ENCODE measurements at places on chromosomes 3 and 15.
A peak's percentile ranks its signal among the peaks of the same experiment; 100 is the strongest.

DNA sequence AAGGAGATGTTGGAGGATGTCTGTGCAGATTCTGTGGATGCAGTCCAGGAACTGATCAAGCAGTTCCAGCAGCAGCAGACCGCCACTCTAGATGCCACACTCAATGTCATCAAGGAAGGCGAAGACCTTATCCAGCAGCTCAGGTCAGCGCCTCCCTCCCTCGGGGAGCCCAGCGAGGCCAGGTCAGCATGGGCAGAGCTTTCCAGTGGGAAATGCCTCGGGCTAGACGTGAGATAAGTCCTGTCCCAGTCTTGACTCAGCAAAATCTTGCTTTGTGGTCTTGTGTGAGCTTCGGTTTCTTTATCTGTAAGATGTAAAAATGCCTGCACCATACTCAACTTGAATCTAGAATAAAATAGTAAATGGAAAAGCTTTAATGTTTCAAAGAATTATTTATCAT, 335.1 kb upstream of the UMPS start:
- no peak for DNase-seq

DNA sequence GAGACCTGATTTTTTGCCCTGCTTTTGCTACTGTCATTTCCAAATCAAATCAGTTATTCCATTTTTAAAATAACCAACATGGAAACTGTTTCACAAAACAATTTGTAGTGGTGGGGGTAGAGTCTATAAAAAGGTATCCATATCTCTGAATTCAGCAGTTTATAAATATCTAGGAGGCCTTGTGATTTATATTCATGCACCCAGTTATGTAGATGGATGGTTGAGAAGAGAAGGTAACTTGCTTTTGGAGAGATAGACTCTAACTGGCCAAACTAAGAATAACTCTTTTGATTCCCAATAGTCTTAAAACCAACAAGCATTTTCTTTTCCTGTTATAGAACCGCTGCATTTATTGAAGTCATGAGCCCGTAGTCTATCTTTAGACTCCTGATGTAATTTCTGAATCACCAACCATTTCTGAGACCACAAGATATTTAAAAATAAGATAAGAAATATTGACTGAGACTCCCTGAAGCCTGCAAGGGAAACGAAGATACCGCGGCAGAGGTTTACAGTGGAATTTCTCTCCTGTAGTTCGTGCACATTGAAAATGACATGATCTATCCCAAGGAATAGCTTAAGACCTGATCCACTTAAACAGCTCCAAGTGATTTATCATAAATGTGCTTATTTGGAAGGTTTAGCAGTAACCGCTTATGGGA, 68.5 kb downstream of the SAMMSON start:
- DNase-seq, result no peak

DNA sequence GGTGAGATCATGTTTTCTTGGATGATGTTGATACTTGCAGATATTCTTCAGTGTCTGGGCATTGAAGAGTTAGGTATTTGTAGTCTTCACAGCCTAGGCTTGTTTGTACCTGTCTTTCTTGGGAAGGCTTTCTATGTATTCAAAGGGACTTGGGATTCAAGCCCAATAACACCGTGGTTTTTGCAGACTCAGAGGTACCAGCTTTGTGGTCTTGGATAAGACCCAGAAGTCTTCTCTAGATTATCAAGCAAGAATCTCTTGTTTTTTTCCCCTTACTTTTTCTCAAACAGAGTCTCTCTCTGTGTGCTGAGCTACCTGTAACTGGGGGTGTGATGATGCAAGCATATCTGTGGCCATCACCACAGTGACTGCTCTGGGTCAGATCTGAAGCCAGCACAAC, 42.7 kb upstream of the CCK start:
- no peak for DNase-seq

DNA sequence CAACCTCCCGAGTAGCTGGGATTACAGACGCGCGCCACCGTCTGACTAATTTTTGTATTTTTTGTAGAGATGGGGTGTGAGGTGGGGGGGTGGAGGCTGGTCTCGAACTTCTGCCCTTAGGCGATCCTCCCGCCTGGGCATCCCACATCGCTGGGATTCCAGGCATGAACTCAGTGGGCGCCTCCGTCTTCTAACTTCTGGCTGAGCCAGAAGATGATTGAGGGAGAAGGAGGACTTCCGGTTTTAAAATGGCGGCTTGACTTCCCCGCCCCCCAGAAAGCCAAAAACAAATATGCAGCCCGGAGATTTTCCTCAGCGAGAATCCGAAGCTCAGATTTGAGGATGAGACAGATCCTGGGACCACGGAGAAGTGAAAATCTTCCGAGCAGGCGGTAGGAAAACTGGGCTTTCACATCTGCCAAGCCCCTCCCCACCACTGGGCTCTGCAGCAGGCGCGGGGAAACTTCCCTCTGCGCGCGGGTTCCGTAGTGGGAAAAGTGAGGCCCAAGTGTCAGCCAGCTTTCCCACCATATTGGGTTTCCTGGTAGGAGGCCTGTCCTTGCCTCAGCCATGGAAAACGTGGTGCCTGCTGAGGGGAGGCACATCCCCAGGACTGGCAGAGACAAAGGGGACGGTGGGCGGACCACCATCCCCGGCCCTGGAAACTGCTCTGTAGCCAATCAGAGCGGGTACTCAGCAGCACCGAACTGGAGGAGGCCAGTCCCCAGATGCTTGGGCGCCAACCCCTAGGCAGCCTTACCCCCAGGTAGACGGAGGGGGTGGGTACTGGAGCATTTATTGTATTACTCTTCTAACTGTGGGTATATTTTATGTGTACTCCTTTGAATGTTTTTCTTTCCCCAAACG, 17.3 kb downstream of the CHST14 start:
- peak; percentile 4 for DNase-seq

GRCh38 chr3:158127250-158128219, 17.6 kb downstream of the RSRC1 start:
- DNase-seq, result no peak

DNA sequence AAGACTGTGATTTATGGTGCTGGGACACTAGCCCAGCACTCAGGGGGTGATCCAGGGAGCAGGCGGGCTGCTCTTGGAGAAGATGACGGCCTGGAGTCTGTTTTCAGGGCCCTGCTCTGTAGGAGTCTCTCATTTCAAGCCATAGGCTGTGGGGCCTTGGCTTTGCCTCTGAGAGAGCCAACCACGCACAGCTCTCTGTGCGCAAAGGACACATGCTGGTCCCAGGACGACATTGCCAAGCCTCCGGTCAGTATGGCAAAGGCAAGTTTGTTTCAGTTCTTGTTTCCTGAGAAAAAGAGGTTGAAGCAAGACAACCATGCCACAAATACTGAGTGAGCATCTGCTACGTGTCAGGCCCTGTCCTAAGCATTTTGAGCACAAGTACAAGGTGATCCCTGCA, 197.1 kb downstream of the EPHB1 start:
- DNase-seq, result no peak

DNA sequence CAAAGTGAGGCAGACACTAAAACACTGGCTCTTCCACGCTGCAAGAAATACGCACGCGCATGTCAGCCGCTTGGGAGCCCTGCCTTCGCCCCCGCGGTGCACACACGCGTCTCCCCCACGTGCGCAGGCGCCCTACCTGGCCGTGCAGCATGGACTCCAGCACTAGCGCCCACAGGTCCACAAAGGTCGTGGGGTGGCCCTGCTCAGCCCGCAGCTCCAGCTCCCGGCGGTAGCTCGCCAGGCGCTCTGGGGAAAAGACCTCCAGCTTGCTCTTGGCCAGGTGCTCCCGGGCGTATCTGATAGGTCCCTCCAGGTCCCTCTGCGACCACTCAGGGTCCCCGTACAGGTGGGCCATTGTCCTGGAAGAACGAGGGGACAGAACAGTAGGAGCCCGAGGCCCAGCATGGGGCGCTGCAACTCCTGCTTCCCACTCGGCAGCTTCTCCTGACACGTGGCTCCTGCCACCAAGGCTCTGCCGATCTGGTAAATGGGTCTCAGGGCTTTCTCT, 14.9 kb downstream of the PLA2G4D start:
- DNase-seq, result no peak

DNA sequence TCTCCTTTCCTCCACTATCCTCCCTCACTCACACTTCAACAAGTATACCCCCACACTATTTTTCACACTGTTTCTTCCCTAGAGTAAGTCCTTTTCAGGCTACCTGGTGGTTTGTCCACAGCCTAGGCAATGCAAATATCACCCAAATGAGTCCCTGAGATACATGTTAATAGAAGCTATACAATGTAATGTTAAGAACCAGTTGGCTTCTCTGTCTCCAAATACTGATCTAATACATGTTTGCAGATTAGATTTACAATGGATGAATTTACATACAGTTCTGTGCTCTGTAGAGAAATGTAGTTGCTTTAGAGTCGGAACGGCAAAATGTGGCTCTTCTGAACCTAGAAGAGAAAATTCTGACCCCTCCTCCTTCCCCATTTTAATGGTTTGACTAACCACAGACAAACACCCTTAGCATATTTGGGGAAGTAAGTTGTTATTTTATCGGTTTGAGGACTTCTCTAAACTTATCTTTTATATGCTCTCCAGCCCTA, 63.6 kb upstream of the MBNL1 start:
- DNase-seq, result peak; percentile 99

DNA sequence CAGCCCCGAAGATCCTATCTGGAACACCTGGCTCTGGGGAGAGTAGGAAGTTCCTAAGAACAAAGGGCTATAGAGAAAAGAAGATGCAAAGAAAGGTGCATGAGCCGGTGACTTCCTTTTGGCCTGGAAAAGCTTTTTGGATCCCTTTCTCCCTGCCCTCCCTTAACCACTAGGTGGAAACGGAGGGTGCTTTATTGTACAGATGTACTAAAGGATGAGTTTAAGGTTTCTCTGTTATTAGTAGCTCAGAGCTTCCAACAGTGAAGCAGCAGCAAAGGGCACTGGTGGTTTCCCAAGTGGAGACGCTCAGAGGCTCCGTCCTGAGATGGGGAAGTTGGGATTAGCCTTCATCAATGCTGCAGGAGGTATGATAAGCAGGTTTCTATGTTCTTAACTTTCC, 5.9 kb upstream of the ADGRG7 start:
- peak; percentile 62 for DNase-seq

DNA sequence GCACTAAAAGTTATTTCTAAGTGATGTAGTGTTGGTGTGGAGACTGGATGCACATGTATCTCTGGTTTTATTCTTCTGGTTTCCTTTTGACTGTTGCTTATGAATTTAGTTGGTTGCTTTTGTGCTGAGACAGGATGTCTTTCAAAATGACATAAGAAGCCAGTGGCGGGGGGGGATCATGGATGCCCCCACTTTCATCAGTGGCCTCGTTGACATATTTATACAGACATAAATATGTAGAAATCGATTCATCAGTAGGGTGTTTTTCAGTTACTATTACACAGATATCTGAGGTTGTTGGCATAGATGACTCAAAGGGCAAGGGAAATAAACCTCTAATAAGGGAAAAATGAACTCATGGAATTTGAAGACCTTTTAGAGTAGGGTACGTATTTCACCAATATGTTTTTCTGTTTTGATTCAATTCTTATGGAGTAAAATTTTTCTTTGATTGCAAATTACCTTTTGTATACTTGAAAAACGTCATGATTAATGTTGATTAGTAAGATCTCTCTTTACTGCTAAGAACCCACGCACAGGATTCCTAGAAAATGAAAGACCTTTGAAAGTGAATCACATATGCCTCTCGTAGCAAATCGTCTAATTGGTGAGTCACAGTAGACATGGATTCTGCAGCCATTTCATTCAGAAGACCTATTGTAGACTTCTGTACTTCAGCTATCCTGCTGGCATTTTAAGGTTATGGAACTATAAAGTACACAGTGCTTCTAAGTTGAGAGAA, 97.4 kb upstream of the RBMS3 start:
- no peak for DNase-seq

Measured in AML-193 (cell line).